ENCODE measurements at places on chromosomes 5 and 9.

DNA sequence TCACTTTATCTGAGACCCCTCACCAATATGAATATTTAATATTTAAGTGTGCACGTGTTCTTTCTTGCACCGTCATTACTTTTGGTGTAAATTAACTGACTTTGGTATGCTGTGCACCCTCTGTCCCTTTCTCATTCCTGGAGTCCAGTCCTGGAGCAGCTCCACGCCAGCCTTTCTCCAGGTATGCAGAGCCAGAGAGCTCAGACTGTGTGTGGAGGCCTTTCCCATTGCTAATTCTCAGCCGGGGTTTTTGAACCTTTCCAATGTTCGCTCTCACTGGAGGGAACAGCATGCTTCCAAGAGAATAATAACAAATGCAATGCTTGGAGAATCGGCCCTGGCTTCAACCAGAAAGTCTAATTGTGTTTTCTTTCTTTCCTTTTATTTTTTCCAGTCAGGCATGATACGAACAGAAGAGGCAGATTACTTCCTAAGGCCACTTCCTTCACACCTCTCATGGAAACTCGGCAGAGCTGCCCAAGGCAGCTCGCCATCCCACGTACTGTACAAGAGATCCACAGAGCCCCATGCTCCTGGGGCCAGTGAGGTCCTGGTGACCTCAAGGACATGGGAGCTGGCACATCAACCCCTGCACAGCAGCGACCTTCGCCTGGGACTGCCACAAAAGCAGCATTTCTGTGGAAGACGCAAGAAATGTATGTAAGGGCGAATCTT is 41.7 kb downstream of the ADAMTS16 start:
- DNase-seq = no peak

- no peak for DNase-seq
Observed at GRCh38 chr9:5651246-5651645, 22.3 kb downstream of the RIC1 start.

- no peak for DNase-seq
Observed at GRCh38 chr5:10826971-10827370, 65.9 kb upstream of the DAP start.

GRCh38 chr9:93259490-93260262 is 75.7 kb downstream of the WNK2 start:
- no peak for DNase-seq

DNA sequence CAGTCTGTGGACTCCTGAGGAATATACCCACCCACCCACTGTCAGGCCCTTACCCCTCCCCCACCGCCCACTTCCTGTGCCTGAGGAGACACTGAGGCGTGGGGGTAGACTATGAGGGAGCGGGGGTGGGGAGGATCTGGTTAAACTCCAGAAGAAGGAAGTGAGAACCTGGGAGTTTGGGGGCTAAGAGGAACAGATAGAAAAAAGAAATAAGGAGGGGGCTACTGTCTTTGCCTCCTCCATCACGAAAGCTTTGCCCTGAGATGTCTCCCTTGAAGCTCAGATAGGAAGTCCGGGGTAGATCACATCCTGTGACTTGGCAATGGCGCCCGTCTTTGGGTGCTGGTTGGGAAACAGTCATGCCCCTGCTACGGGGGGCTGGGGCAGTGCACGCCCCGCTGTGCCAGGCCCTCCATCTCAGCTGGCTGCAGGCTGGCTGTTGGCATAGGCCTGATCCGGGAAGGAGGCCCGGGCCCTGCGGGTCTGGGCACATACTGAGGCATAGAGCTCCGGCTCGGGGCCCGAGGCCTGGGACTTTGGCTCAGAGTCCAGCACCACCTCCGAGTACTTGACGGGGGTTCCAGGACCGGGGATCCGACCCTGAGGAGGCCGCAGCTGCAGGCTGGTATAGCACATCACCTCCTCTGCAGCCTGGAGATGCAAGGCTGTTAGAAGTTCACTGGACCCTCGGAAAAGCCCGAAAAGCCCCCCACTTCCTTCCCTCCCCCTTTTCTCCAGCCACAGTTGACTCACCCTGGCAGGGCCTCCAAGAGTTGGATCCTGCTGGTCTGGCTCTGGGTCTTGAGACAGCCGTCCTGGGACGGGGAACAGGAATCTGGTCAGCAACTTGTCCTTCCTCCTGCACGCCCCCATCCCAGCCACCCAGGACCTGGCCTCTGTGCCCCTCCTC is 1.0 kb downstream of the SIT1 start:
- DNase-seq = no peak

DNA sequence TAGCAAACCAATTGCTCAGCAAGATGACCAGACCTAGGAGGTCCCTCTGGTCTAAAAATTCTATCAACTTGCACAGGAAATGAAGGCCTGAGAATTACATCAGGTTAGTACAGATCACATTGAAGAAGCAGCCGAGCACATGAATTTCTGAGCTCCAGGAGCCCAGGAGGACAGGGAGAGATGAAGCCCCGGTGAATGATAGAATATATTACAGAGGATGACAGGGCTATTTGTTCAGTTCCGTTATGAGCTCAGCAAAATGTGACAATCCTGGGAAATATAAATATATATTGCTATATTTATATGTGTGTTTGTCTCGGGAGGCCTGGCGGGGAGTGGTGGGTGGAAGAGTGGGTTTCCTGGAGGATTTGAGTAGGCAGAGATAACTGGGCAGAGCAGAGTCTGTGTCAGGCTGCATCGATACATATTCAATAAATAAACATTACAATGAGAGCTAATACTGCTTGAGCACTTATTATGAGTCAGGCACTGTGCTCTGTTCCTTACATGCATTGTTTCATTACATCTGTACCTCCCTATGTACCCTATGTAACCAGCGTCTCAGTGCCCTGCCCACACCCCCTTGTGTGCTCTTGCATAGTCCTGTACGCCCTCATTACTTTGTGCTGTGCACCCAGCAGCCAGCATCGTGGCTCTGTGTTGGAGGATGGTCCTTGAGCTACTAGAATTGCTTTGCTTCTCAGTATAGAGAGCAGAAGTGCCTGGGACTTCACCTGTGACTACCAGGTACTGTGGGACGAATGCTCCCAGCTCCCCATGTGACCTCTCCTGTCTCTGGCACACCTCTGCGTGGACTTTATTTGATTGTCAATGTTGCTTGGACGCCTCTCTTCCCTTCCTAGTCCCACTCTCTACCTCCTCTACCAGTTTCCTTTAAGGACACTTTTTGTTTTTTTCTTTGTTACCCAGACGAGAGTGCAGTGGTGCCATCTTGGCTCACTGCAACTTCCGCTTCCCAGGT is 58.1 kb upstream of the KLF9 start:
- DNase-seq = no peak

DNA sequence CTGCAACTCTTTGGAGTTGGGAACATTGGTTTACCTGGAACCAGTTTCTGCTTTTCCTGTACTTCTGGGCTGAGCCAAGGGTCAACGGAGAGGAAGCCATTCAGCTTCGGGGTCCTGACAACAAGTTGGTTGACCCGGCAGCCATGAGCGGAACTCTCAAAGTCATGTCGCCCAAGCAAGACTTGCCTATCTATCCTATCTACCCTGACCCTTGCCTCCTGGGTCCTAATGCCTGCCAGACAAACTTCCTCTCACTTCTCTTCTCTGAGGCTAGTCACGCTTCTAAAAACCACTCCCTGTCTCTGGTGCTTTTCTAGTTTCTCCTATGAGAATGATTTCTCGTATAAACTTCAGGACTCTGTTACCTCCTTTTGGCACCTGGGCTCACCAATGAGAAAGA is 44.7 kb upstream of the CRHBP start:
- no peak for DNase-seq

DNA sequence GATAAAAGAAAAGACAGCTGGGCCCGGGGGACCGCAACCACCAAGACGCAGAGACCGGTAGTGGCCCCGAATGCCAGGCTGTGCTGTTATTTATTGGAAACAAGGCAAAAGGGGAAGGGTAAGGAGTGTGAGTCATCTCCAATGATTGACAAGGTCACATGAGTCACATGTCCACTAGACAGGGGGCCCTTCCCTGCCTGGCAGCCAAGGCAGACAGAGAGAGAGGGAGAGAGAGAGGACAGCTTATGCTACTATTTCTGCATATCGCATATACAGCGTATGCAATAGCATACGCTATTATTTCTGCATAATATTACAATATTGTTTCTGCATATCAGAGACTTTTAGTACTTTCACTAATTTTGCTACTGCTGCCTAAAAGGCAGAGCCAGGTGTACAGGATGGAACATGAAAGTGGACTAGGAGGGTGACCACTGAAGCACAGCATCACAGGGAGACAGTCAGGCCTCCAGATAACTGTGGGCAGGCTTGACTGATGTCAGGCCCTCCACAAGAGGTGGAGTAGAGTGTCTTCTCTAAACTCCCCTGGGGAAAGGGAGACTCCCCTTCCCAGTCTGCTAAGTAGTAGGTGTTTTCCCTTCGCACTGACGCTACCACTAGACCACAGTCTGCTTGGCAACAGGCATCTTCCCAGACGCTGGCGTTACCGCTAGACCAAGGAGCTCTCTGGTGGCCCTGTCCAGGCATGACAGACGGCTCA is 50.3 kb downstream of the RFX3 start:
- no peak for DNase-seq

GRCh38 chr9:86902586-86902985 is 44.7 kb downstream of the GAS1 start:
- DNase-seq = no peak

GRCh38 chr9:108272349-108272899 is 583.4 kb downstream of the ACTL7B start:
- DNase-seq = no peak

DNA sequence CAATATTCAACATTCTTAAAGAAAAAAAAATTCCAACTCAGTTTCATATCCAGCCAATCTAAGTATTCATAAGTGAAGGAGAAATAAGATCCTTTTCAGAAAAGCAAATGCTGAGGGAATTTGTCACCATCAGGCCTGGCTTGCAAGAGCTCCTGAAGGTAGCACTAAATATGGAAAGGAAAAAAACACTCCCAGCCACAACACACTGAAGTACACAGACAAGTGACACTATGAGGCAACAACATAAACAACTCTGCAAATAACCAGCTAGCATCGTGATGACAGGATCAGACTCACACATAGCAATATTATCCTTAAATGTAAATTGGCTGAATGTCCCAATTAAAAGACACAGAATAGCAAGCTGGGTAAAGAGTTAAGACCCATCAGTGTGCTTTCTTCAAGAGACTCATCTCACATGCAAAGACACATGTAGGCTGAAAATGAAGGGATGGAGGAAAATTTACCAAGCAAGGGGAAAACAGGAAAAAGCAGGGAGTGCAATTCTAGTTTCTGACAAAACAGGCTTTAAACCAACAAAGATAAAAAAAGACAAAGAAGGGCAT is 33.1 kb downstream of the ANKRD33B start:
- no peak for DNase-seq

DNA sequence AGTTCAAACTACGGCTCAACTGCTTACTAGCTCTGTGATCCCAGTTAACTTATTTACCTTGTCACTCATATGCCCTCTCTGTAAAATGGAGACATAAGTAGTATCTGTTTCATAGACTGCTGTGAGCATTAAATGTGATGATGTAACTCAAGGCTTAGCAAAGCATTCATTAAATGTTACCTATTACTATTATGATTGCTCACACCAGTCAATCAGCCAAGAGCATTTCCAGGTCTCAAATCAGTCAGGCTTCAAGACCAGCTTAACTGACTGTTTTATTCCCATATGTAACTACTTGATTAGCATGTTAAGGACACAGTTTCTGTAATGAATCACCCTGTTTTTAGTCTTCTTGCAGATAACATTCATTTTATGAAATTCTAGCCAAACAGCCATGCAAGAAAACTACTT is 413.3 kb downstream of the MLLT3 start:
- DNase-seq = no peak

DNA sequence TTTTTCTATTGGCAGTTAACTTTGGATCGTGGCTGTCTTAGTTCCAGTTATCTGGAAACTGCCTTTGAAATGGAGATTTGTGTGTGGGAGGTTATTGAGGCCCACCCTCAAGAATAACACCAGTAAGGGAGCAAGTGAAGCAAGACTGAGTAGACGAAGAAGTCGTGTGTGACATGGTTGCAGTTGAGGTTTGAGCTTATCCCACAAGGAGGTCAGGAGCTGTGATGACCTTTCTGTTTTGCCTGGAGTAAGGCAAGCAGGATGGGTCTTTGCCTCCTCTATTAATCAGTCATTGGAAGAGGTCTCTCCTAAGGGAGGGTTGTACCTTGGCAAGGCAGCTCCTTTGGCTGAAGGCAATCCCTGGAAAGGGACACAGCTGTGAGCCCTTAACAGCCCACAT is 49.6 kb upstream of the CTXN3 start:
- no peak for DNase-seq

- DNase-seq = no peak
Observed at GRCh38 chr5:54753034-54753433, 232.4 kb downstream of the ESM1 start.

DNA sequence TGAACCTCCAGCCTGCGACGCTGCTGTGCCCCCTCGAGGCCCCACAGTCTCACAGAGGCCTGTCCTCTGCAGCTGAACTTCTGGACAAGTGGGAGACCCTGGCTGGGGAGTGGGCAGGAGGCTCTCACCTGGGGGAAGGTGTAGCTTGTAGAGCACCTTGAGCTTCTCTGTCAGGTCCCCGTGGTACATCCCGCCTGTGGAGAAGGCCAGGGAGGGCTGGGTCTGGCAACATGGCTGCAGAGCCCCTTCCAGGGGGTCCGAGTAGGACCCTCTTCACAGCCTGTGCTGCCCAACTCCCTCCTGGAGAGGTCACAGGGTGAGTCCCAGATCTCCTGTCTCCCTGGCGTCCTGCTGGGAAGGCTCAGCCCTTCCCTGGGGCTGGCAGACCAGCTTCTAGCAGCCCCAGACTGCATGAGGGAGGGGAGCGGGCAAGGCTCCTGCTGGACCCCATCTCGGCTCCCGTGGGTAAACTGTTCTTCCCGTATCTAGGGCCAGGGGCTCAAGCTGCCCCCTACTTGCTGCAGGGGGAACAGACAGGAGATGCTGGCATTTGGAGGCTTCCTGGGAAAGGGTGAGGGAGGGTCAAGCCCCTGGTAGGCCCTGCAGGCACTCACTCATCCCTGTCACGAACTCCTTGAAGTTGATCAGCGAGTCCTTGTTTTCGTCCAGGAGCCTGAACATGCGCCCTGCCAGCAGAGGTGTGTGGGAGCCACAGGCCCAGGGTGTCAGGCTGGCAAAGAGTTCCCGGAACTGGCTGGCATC is 11.2 kb upstream of the MRNIP start:
- DNase-seq = no peak

DNA sequence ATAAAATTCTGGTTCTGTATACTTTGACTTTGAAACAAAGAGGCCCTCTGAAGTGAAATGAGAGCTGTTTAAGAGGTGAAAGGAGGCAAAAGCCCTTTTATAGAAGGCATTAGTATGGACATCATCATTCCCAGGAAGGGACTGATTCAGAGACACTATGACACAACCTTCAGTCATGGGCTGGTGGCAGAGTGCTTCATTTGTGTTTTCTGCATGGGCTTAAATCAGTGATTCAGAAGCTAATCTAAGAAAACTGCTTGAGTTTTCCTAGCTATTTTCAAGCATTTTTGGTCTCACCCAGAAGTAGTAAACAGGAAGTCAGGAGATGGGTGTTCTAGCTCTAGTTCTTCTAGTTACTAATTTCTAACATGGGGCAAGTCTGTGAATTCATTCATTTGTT is 288.9 kb downstream of the TRPM3 start:
- DNase-seq = no peak

GRCh38 chr5:125054146-125054545 is 307.7 kb upstream of the ZNF608 start:
- DNase-seq = no peak

- no peak for DNase-seq
Observed at GRCh38 chr5:157283434-157283833, 17.5 kb downstream of the CYFIP2 start.
